Right renal pelvis (tissue), 4 donors: ENCODE measurements at places on chromosomes 5 and 9. TPM values are rescaled to one million over a fixed set of nuclear protein-coding genes. Genes with fewer than 3 reads are reported as not detected.
A peak's percentile ranks its signal among the peaks of the same experiment; 100 is the strongest.

DNA sequence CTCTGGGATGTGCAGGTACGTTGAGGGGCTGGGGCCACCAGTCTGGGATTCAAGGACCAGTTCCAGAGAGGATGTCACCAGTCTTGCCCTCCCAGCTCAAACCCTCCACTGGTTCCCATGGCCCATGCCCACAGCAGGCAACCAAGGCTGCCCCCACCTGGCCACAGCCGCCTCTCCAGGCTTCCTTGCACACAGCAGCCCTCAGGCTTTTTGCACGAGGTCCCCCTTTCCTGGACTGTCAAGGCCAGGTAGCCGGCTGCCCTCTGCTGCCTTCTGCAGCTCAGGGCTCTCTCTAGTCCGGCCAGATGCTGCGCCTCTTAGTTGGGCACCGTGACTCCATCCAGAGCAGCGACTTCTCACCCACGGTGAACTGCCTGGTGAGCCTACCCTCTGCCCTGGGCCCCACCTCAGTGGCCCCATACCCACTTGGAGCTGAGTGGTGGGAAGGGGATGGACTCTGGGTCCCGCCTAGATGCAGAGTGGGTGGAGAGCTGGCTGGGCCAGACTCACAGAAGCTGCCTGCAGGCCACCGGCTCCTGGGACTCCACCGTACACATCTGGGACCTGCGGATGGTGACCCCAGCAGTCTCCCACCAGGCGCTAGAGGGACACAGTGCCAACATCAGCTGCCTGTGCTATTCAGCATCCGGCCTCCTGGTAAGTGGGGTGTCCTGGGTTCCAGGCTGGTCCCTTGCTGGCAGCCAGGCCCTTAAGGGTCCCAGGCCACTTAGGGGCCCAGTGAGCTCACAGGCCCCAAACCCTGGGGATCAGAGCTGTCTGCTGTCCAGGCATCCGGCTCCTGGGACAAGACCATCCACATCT, 2.9 kb downstream of the WDR38 start:
- no peak for DNase-seq

DNA sequence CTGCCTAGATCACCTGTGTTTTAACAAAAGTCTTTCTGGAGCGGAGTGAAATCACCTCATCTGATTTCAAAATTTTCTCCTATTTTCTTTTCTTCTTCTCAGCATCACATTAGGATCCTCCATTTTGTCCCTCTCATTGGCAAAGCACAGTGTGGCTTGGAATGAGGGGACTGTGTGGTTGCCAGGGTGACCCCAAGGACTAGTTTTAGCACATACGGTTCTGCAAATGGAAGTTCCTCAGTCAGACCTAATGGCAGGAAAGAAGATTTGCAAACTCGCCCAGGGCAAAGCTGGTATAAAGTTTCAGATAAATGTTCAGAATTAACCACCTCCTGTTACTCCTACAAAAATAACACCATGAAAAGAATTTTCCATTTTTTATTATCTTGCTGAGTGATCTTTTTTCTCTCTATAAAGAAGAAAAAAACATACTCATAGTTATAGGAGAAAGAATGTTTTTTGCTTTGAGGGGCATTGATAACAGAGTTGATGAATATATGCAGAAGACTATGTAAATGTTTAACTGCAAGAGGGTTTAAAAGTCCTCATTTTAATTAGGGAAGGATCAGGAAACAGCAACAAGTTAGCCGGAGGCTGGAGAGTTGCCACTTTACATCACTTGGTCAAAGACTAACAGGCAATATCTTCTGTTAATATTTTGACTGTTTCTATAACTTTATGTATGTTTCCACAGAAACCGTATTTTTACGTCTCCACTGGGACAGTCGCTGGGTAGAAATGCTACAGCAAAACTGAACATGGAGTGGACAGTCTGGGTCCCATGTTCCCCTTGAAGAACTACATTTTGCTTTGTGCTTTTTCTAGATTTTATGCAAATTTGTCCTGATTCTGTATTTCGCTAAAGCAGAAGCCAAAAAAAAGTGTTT, 257.8 kb downstream of the NR2F1-AS1 start:
- DNase-seq, result no peak

- DNase-seq, result no peak
Observed at GRCh38 chr5:83474991-83475390, 3.4 kb downstream of the VCAN start.

- DNase-seq, result no peak
Observed at GRCh38 chr5:168368854-168369253, 77.4 kb downstream of the WWC1 start.

GRCh38 chr5:900781-901180, 8.1 kb downstream of the TRIP13 start:
- DNase-seq, result no peak

DNA sequence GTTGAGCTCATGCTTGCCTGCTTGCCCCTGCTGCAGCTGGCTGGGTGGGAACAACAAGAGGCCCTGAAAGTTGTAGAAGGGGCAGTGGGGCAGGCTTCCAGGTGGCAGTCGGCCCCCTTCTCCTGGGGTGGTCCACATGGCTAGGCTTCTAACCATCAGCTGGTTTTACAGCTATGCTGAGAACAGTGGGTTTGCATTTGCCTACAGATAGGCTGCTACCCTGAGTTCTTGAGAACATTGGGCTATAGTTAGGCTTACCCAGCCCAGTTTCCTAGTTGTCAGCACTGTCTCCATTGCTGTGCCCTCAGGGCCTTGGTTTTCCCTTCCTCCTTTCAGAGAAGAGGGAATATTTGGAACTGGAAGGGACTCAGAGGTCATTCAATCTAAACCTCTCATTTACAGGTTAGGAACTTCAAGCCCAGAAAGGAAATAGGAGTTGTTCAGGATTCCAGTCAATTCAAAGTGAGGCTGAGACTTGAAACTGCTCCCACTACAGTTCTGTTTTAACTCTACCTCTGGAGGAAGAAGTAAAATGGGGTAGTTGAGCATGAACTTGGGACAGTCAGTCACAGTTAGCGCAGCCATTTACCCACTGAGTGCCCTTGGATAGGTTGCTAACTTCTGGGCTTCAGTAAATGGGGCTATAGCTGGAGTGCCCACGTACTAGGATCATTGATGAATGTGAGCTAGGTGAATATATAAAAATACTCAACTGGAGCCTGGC, 11.5 kb downstream of the LARP1 start:
- no peak for DNase-seq

DNA sequence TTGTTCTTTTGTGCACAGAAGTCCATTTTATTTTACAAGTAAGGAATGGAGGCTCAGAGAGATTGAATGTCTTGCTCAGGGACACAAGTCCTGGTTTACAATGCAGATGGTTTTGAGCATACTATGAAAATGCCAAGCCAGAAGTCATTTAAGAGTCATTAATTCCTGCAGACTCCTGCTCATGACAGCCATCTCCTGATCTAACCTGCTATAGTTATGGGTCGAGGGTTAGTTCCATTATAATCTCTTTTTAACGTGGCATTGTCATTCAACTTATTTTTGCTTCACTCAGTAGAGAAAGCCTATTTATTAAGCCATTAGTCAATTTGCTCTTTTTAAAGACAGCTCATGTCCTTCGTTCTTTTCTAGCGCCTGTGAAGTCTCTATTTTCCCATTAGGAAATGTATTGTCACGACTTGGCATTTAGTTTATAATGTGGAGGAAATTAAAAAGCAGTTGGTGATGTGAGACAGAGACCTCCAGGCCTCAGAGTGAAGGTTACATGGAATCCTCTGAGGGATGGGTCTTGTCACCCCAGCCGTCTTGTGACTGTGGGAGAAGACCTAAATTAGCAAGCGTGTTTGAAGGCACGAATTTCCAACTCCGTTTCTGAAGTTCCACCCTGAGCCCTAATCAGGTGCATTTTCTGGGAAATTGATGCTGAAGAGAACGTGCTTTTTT, 84.1 kb downstream of the ACTBL2 start:
- DNase-seq, result no peak

- DNase-seq, result no peak
Observed at GRCh38 chr9:135281151-135281550, 193.7 kb downstream of the OLFM1 start.

- peak; percentile 28 for DNase-seq
Observed at GRCh38 chr9:33287087-33287490, 3.2 kb upstream of the NFX1 start.

- DNase-seq, result no peak
Observed at GRCh38 chr9:131848570-131849160, 108.8 kb upstream of the RAPGEF1 start.

- no peak for DNase-seq
Observed at GRCh38 chr5:44565902-44566301, 176.7 kb upstream of the FGF10 start.

- no peak for DNase-seq
Observed at GRCh38 chr5:135310328-135310989, 88.6 kb downstream of the MACROH2A1 start.

GRCh38 chr9:135218331-135219225, 131.1 kb downstream of the OLFM1 start:
- DNase-seq, result no peak

DNA sequence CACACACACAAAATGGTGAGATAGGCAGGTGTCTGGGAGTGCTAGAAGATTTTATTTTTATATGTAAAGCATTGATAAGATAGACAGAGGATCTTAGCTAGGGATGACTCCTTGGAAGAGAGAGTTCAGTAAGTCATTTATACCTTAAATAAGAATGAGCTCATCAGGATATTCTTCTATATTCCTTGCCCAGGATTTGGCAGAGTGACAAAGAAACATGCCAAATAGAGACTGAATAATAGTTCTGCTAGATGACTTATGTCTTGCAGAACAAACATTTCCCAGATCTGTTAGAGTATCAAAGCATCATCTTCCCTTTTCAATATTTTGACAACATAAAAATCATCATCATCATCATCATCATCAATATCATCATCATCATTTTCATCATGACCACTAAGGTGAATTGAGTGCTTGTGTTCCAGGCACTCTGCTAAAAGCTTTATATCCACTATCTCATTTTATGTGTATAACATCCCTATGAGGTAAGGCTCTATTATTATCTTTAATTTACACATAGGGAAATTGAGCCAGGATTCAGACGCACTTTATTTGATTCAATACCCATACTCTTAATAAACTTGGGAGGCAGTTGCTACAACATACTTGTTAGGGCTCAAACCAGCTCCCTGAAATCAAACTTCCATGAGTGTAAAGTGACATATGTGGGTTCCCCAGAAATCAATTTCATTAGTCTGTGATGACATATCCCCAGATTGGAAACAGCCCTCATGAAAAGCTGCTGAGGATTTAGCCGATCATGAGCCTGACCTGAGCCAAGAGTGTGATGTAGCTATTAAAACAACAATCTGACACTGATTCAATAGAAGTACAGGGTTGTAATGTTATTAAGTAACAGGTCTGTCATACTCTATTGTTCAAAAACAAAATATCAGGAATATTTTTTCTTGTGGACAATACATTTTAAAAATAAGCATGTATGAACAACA, 176.3 kb upstream of the SEMA6A start:
- DNase-seq, result no peak

GRCh38 chr5:86968301-86968753, 299.4 kb upstream of the RASA1 start:
- DNase-seq, result peak; percentile 16

DNA sequence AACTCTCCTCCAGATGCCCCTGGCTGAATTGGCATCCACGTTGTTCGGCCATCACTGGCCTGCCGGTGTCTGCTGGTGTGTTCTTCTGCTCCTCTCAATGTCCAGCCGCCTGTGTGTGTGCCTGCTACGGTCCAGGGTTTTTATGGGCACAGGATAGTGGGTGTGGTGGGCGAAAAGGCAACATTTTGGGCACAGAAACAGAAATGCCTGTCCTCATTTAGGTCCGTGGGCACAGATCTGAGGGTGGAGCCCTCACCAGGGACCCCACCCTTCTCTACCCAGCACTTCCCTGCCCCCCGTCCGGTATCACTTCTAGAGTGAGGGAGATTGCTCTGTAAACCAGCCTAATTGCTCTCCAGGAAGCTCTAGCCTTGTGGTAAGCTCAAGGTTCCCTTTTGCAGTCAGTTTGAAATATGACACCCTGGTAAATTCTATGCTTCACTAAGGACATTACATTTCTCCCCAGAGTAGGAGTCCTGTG, 410.1 kb downstream of the MAT2B start:
- no peak for DNase-seq

DNA sequence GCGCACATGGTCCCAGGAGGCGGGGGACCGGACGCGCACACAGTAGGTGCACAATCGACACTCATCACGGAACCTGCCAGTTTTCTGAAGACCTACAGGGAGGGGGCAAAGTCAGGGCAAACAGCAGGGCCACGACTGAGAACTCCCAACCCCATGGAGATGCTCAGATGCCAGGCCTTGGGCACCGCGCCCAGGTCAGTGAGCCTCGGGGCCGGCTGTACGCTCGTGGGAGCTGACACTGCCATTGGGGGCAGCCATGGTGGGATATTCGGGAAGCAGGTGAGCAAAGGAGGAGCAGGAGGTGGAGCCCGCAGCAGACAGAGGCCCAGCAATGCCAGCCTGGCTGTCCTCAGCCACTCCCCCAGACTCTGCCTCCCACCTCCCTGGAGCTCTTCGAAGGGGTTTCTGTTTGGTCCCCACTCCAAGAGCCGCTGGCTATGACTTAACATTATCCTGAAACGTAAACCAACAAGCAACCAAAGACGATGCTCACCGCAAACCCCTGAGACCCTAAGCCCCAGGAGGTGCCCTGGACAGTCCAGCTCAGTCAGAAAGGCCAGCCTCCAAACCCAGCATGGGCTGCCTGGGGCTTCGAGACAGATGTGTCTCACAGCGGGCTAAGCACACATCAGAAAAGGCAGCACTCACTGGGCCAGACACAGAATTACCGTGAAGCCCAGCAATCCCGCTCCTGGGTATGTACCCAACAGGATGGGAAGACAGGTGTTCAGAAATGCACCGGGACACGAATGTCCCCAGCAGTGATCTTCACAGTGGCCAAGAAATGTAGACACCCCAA, 78.4 kb downstream of the VAV2 start:
- DNase-seq, result no peak

DNA sequence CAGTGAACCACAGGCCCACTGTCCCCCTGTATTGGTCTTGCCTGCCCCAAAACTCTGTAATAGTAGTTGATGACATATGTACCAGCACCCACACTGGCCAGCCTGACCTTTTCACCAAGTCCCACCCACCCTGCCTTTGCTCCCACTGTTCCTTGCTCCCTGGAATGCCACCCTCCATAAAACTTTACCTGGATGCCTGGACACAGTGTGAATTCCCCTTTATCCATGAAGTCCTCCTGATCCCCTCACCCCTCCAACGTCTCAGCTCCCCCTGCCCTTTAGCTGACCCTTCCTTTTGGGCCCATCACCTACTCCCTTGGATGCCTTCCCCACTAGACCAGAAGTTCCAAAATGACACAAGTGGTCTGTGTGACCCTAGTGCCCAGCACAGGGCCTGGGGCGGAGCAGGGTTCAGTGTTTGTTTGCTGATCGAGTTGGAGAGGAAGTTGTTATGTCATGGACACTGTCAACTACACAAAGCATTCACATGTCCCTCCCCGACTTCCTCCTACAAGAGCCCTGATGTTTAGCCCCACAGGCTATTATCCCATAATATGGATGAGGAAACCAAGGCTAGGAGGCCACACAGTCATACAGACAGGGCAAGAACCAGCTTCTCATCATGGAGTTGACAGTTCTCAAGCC, 16.1 kb downstream of the AMBP start:
- DNase-seq, result no peak

The SOWAHA gene
- 5.2 TPM for polyA plus RNA-seq

The C9 gene
- 0.16 TPM for polyA plus RNA-seq

The PGM5 gene
- polyA plus RNA-seq, result 46.8 TPM

The SOX30 gene
- polyA plus RNA-seq, result 0.87 TPM

The PPIP5K2 gene
- 96.2 TPM for polyA plus RNA-seq

The TCF7 gene
- 12.8 TPM for polyA plus RNA-seq

The OGN gene
- 82.7 TPM for polyA plus RNA-seq
